ENCODE measurements at places on chromosomes 7 and 10.

- DNase-seq = no peak
Observed at GRCh38 chr10:4147245-4147644, 362.2 kb upstream of the KLF6 start.

- no peak for DNase-seq
Observed at GRCh38 chr7:155992974-155993373, 180.7 kb upstream of the SHH start.

DNA sequence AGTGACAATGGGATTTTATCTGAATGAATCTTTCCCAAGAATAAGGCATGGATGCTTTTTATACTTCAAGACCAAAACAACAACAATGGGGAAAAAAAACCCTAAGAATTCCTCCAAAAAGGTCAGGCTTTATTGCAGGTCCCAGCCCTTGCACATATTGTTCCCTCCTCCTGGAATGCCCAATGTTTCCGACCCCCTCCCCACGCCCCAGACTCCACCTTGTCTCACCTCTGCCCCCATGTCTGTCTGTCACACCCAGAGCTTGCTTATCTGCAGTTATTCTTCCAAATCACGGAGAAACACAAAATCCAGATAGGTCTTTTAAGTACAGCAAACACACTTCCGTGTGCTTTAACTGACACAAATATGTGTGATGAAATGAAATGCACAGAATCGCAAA is 43.5 kb downstream of the ELMO1 start:
- DNase-seq = no peak

DNA sequence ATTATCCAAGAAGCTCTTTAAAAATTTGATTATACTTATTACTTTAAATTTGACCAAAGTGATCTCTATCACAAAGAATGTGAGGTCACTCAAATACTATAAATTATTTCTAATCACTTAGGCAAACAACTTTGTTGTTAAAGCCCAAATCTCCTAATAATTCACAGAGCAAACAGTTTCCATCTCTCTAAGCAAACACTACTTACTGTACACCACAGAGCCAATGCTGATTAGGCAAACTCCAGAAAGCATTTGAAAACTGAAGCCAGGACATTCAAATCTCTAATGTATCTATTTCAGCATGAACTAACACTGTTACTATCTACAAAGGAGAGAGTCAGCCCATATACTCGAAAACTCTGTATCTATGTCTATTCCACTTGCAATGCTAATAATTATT is 107.1 kb downstream of the RNF32 start:
- no peak for DNase-seq

DNA sequence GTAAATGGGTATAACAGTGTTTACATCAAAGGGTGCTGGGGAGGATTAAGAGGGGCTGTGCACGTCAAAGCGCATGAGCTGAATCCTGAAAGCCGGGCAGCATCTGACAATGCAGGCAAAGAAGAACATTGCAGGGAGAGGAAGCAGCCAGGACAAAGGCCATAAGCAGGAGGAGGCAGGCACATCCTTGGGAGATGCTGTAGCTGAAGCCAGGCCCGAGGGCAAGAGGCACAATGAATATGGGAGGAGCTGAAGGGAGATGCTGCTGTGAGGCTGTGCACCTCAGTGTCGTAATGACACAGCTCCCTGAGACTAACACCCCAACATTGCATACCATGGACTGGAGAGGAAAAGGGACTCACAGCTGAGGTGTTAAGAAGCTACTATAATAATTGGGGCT is 129.2 kb downstream of the BTAF1 start:
- no peak for DNase-seq

GRCh38 chr7:104914421-104914820 is 99.6 kb upstream of the KMT2E start:
- DNase-seq = no peak

Data from stomach (tissue), 19 donors.